Hepatocyte (in vitro differentiated cells): ENCODE measurements at places on chromosomes 1 and 21.

- DNase-seq, result no peak
These were observed 40.8 kb downstream of the HSD3B1 start for GRCh38 chr1:119547805-119548204.

DNA sequence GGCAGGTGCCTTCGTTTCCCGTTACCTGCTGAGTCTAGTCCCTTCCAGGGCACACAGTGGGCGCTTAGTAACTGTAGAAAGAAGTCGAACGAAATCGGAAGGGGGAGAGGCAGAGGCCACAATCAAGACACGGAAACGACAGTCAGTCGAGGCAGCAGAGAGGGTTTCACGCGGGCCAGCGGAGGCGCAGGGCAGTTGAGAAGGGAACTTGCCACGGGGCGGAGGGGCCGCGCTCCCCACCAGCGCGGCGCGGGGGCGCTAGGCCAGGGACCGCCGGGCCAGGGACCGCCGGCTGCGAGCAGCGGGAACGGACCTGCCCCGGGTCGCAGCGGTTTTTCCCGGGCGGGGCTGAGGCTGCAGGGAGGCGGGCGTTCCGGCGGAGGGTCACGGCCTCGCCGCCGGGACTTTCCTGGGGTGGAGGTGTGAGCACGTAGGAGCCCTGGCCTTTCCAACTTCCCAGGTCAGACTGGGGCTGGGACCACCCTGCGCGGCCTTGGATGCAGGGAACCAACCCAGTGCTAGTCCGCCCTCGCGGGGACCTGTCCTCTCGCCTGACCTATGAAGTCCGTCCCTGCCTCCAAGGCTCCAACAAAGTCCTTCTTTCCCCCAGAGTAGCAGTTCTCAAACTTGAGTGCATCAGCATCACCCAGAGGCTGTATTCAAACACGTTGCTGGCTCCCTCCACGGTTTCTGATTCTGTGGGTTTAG is 150.1 kb upstream of the FGGY start:
- peak; percentile 62 for DNase-seq

DNA sequence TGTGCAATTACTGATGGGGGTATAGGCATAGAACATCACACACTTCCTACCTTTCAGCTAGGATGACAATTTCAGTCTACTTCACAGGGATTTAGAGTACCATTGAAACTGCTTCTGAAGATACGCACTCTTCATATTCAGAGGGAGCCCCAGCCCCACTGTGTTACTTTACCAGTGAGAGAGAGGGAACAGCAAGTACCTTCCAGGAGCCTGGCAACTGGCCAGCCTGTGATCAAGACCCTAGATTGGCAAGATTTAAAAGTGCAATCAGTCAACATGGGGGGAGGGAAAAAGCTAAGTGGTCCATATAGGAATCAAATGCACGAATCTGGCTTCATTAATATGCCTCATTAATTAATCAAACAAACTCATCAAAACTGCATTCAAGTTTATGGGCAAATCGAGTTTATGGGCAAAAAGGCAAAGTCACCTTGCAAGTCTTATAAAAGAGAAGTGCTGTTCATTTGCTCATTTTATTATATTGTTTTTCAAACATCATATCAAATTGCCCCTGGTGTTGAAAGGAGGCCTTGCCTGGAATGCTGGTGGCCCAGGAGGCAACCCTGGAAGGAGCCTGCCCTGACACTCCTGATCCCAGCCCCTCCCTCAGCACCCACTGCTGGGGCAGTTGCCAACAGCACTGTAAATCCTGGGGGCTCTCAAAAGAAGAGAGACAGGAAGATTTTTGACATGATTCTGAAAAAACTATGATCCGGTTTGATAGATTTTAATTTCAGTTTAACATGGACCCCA is 184.9 kb upstream of the DPT start:
- no peak for DNase-seq

- DNase-seq, result no peak
These were observed 157.7 kb downstream of the HHIPL2 start for GRCh38 chr1:222390181-222390580.

DNA sequence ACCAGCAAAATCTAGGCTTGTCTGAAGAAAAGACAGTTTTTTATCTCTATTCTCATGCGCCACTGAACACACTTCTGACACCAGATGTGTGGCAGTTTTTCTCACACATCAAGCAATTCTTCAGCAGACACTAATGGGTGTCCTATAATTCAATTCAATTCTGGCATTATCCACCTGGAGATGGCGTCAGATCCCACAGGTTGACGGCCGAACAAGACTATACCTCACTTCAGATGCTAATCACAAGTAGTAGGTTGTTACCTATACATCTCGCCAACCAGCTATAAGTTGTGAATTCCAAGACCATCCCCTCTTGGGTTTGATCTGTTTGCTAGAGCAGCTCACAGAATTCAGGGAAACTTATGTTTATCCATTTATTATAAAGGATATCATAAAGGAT is 89.9 kb upstream of the ARTN start:
- DNase-seq, result no peak

DNA sequence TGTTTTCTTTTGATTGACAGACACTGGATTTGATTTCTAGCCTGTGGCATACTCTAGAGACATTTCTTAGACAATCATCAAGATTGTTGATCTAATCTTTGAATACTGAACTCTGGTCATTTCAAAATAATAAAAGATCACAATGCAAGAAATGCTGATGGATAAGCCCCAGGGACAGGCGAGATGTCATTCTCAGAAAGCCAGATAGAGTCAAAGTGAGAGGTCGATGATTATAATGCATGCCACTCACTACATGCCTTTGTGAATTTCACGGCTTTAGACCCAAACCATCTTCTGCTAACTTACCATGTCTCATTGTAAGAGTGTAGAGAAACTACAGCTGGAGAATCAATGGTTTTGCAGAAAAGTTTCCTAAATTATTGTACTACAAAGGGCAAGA is 257.1 kb downstream of the DYRK1A start:
- DNase-seq, result no peak

- no peak for DNase-seq
These were observed 425.9 kb downstream of the KIF26B start for GRCh38 chr1:245580651-245581050.

- DNase-seq, result no peak
These were observed 46.7 kb upstream of the SARS1 start for GRCh38 chr1:109167001-109167506.

DNA sequence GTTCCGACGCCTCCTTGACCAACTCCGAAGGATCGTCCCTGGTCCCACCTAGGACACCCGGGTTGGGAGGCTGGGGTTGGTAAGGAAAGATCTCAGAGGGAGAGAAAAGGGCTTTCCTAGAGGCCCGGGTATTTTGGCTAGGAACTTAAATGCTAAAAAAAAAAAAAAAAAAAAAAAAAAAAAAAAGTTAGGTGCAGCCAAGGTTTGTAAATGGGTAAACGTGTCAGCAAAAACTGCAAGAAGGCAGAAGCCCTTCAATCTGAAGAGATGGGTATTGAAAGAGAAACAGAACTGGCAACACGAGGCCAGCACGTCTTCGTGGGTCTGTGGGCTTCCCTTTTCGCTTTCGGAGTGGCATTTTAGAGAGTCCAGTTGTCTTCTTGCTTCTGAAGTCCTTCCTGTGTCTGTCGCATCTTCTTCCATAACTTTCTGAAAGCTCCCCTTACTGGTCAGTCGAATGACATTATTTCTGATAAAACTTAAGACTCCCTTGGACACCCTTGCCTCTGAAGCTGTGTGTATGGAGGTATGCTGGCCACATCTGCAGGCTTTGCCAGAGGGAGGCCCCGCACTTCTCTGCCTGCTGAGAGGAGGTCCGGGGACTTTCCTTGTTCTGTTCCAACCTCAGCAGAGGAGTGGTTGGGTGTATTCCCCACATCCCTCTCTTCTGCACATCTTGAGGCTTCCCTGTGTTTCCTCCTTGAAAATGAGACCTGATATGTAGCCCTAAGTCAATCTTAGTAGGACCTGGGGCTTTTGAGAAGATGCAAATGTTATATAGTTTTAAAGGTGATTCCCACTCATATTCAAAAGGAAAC is 745 bp downstream of the RCSD1 start:
- DNase-seq, result no peak

DNA sequence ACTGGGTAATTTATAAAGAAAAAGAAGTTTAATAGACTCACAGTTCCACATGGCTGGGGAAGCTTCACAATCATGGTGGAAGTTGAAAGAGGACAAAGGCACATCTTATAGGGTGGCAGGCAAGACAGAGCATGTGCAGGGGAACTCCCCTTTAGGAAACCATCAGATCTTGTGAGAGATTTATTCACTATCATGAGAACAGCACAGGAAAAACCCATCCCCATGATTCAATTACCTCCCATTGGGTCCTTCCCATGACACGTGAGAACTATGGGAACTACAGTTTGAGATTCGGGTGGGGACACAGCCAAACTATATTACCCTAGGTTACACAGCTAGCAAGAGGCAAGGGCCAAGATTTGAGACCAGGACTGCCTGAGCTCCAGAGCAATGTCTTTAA is 30.4 kb upstream of the SOX13 start:
- DNase-seq, result no peak

- no peak for DNase-seq
These were observed 604.6 kb downstream of the MRPL39 start for GRCh38 chr21:25002676-25003075.

- DNase-seq, result no peak
These were observed 14.0 kb upstream of the REN start for GRCh38 chr1:204180133-204180532.

DNA sequence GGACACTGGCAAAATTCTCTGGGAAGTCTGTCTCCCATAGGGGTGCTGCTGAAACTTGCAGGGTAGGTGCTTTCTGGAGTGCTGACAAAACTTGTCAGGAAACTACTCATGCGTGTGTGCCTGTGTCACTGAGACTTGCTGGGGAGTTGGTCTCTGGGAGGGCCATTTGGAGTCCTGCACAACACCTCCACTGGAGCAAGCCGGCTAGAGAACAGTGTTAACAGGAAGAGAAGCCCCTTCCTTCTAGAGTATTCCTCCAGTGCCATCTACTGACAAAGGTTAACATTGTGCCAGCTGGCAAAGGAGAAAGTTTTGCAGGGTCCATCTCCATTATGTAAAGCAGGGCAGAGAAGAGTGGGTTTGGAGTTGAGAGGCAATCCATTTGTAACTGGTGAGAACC is 30.0 kb downstream of the ZMYM4 start:
- DNase-seq, result peak; percentile 48

DNA sequence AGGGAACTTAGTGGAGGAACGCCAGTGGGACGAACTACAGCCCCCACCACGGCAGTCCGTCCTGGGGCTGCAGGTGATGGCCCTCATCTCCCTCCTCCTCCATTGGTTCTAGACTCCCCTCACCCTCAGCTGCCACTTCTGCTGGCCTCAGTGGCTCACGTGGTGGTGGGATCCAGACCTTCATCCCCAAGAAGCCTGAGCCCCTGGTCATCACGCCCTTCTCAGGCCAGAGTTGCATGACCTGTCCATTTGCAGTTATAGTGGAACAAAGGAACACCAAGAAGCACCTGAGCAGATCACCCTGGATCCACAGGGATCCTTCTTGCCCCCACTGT is 13.0 kb upstream of the FAM110D start:
- DNase-seq, result no peak
